ENCODE measurements at places on chromosomes 7 and 10. TPM values are rescaled to one million over a fixed set of nuclear protein-coding genes. Genes with fewer than 3 reads are reported as not detected.

- DNase-seq: no peak
Measured at GRCh38 chr7:46173476-46174195, 252.6 kb upstream of the IGFBP3 start.

DNA sequence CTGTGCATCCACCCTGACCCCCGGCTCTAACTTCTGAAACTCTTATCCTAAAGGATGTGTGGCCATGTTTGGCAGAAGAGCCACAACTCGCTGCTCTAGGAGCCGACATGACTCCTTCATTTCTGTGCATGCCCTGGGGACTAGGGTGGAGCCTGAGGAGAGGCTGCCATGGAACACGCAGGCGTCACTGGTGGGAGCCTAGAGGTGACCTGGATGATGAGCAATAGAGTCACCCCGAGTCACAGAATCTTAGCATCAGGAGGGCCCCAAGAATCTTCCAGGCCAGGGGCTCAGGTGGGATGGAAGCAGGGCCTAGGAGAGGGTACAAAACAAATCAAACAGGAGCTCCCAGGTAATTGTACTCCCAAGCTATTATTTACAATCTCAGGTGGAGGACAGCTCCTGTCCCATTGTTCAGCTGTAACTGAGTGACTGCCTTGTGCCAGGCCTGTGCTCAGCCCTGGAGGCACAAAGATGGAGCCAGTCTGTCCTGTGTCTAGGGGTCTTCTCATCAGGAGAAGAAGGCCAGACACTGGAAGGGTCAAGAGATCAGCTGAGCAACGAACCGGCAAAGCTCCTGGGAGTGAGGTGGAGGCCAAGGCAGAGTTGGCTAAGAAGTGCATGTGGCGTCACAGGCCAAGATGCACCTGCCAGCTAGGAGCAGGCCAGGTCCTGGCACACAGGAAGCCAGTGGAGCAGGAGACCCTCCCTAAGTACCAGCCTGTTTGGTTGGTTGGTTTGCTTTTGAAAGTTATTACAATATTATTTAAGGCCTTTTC, 5.8 kb upstream of the ZNF22 start:
- no peak for DNase-seq

GRCh38 chr7:132596588-132596987, 20.3 kb upstream of the PLXNA4 start:
- DNase-seq: no peak

GRCh38 chr7:50462361-50462760, 12.2 kb upstream of the FIGNL1 start:
- DNase-seq: no peak

- DNase-seq: no peak
Measured at GRCh38 chr7:151174246-151175046, 7.0 kb upstream of the GBX1 start.

GRCh38 chr10:128048819-128049210, 77.4 kb downstream of the MKI67 start:
- DNase-seq: no peak

DNA sequence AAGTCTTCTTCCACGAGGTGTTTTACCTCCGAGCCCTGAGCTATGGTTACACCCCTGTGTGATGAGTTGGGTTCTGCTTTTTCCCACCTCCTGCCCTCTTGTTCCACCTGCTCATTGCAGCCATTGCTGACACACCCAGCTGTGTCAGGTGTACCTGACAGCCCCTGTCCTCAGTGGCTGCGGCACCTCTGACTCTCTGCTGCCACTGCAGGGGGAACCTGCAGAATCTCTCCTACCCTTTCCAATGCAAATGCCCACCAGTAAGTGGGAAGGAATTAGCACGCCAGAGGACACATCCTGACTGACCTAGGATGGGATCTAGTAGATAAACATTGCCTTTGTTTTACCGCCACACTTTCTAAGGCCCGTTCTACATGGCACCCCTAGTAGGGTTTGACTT, 600.9 kb upstream of the MKI67 start:
- DNase-seq: no peak

DNA sequence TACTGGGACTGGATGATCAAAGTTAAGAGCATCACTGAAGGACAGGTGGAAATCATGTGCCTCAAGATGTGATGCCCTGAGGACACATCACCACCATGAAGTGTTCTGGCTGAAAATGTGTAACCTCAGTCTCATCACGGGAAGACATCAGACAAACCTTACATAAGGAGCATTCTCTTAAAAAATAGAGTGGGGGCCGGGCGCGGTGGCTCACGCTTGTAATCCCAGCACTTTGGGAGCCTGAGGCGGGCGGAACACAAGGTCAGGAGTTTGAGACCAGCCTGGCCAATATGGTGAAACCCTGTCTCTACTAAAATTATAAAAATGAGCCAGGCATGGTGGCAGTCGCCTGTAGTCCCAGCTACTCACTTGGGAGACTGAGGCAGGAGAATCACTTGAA, 65.6 kb downstream of the LOXL4 start:
- no peak for DNase-seq

DNA sequence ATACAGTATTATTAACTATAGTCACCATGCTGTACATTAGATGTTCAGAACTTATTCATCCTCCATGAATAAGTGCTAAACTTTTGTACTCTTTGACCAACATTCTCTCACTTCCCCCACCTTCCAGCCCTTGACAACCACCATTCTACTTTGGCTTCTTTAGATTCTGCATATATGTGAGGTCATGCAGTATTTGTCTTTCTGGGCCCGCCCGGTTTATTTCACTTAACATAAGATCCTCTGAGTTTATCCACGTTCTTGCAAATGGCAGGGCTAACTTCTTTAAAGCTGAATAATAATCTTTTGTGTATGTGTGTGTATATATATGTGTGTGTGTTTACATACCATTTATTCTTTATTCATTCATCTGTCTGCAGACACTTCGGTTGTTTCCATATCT, 336.8 kb downstream of the BBS9 start:
- DNase-seq: no peak

DNA sequence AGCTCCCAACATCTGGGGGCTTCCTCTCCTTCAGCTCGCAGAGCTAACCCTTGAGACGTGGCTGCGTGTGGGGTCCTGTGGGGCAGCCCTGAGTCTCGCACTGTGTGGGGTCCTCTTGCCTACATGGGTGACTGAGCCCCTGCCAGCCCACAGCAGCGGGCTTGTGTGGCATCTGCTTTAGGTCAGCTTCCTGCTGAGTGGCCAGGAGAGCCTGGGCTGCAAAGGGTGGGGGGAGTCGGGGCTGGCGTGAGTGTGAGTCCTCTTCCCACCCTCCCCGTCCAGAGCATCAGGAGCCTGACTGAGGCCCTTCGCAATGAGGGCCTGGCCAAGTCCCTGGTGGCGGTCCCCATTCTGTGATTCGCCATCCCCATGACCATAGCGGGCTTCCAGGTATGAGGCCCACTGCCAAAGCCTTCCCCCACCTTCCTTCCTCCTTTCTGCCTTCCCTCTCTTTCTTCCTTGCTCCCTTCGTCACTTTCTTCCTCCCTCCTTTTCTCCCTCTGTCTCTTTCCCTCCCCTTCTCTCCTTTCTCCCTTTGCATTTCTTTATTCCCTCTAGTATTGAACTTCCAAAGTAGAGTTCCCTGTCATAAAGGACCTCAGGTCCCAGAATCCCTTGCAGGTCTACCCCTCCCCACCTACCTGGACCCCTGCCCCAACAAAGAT, 85.2 kb downstream of the CDH23 start:
- no peak for DNase-seq

DNA sequence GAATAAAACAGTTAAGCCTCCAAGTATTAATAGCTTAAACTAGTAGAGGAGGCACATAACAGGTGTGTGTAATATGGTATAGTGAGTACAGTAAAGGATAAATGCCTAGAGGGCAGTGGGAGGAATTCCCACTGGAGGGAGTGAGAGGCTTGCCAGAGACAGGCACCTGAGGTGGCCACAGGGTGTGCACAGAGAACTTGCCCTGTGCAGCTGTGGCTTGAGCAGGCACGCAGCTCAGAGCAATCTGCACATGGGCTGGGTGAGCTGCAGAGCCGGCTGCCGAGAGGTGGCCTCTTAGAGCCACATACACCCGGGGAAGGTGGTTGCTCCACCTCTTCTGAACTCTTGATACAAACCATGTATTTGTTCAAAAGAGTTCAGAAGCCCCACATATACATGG, 237.1 kb downstream of the COBL start:
- DNase-seq: no peak

Gene AKR1C8
- total RNA-seq: 7.2 TPM

Gene RADIL
- total RNA-seq: not detected

Gene AIFM2
- 4.2 TPM for total RNA-seq

Gene PAPSS2
- total RNA-seq: not detected

Gene POMZP3
- 21.9 TPM for total RNA-seq

Gene PHKG1
- total RNA-seq: 5.0 TPM

Gene ERVW-1
- total RNA-seq: not detected

Gene CREB5
- total RNA-seq: 0.52 TPM
